ENCODE measurements at places on chromosomes 6 and 20. TPM values are rescaled to one million over a fixed set of nuclear protein-coding genes. Genes with fewer than 3 reads are reported as not detected.

The PEDS1 gene
- total RNA-seq, result 67.4 TPM

- no peak for DNase-seq
Observed at GRCh38 chr20:63031251-63032014, 24.7 kb upstream of the BHLHE23 start.

DNA sequence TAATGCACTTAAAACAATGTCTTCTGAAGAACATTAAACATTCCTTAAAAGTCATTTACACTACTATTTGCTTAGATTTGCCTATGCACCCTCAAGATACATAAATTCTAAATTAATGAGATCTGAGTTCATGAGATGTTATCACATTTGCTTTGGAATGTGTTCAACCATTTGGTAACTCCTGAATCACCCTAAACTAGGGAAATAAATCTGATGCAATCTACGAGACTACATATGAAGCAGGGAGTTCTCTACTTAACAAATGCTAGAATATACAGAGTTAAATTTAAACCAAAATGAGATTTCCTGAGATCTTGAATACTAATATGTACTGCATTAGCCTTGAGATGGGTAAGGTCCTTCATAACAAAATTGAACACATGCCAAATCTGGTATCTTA is 170.1 kb downstream of the CLIC5 start:
- DNase-seq, result peak; percentile 52

- DNase-seq, result no peak
Observed at GRCh38 chr6:24936641-24937317, 1.0 kb upstream of the RIPOR2 start.

All from foreskin keratinocyte (primary cell).